Tibial nerve (tissue), 4 donors: ENCODE measurements at places on chromosomes 7 and 10. TPM values are rescaled to one million over a fixed set of nuclear protein-coding genes. Genes with fewer than 3 reads are reported as not detected.

The EPDR1 gene
- 43.5 TPM for total RNA-seq

The ITPRID1 gene
- not detected for total RNA-seq

The PHTF2 gene
- 15.7 TPM for total RNA-seq

The NMT2 gene
- 18.2 TPM for total RNA-seq

The FEZF1 gene
- total RNA-seq = not detected

The OR2AE1 gene
- not detected for total RNA-seq

The TFPI2 gene
- 4.0 TPM for total RNA-seq

The GIMAP4 gene
- 19.5 TPM for total RNA-seq

The LLCFC1 gene
- total RNA-seq = not detected

The FAM25G gene
- total RNA-seq = not detected

The LMBR1 gene
- 48.1 TPM for total RNA-seq

The MRPS16 gene
- total RNA-seq = 34.5 TPM

The CALML5 gene
- not detected for total RNA-seq

The DRGX gene
- not detected for total RNA-seq

The DIP2C gene
- 32.6 TPM for total RNA-seq

The SORCS1 gene
- 34.3 TPM for total RNA-seq

The CNTNAP2 gene
- total RNA-seq = not detected

The MBL2 gene
- not detected for total RNA-seq

The TUBB8 gene
- not detected for total RNA-seq

The DGKB gene
- 2.5 TPM for total RNA-seq

The TMEM176A gene
- 36.9 TPM for total RNA-seq

The COG5 gene
- 35.7 TPM for total RNA-seq

The C10orf143 gene
- total RNA-seq = 1.5 TPM

The LOXL4 gene
- total RNA-seq = 11.7 TPM

The HK1 gene
- 28.8 TPM for total RNA-seq
